Fibroblast of the aortic adventitia (primary cell): ENCODE measurements at places on chromosomes 13 and 19. TPM values are rescaled to one million over a fixed set of nuclear protein-coding genes. Genes with fewer than 3 reads are reported as not detected.

MYO1F gene
- 0.09 and 0.41 TPM in 2 replicates for total RNA-seq

SLC44A2 gene
- total RNA-seq, result 48.2 and 71.2 TPM in 2 replicates

DACT3 gene
- 5.1 and 17.5 TPM in 2 replicates for total RNA-seq

MBD3L2 gene
- not detected in 2 replicates for total RNA-seq

SMIM24 gene
- not detected in 2 replicates for total RNA-seq

OR7C1 gene
- not detected in 2 replicates for total RNA-seq

CRLF1 gene
- total RNA-seq, result 16.5 and 69.1 TPM in 2 replicates
